ENCODE measurements at places on chromosomes 4 and X.

GRCh38 chr4:8102076-8102355, 56.6 kb downstream of the ABLIM2 start:
- ATAC-seq = no peak

- no peak for ATAC-seq
Observed at GRCh38 chr4:147370473-147370872, 110.4 kb upstream of the EDNRA start.

GRCh38 chrX:139596068-139596467, 65.5 kb downstream of the F9 start:
- no peak for ATAC-seq

DNA sequence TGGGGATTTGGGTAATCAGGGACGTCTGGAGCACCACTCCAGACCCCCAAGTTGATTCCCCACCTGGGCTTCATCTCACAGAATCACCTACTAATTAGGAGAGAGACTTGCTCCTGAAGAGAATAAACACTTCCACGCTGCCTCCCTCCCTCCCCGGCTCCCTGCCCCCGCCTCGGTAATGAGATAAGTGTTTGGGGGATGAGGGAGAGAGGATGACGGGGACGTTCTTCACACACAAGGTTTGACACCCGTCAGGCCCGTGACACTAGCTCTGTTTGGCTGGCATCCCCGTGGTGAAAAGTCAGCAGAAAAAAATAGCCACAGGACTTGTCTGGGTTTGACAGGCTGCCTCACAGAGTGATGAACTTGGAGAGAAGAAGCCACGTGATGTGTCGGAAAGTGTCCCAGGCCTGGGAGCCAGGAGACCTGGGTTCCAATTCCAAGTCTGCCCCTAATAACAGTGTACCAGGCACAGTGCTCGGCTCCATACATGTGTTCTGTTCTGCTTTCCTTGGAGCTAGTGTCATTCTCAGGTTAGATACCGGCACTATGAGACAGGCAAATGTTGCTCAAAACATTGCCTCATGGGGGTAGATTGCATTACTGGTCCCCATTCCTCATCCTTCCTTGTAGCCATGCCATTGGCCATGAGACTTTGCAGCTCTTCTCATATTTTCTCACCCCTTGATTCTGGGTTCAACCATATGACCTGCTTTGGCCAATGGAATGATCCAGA, 578.0 kb downstream of the BCOR start:
- ATAC-seq = no peak

GRCh38 chrX:129037389-129037788, 485.9 kb downstream of the SMARCA1 start:
- no peak for ATAC-seq

DNA sequence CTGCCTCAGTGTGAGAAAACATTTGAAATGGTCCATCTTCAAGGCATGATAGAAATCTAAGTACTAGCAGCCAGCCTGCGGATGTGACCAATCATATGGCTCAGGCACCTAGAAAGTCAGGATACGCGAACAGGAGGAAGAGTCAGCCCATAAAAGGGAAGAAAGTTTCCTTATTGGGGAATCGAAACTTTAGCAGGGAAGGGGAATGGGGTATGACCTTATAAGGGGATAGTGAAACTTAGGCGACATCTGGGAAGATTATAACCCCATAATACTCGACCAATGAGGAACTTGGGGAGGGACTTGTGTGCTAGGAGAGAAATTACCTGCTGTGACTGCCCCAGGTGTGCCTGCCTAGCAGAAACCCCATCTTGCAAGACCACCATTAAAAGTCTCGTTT, 26.2 kb upstream of the PYURF start:
- no peak for ATAC-seq

DNA sequence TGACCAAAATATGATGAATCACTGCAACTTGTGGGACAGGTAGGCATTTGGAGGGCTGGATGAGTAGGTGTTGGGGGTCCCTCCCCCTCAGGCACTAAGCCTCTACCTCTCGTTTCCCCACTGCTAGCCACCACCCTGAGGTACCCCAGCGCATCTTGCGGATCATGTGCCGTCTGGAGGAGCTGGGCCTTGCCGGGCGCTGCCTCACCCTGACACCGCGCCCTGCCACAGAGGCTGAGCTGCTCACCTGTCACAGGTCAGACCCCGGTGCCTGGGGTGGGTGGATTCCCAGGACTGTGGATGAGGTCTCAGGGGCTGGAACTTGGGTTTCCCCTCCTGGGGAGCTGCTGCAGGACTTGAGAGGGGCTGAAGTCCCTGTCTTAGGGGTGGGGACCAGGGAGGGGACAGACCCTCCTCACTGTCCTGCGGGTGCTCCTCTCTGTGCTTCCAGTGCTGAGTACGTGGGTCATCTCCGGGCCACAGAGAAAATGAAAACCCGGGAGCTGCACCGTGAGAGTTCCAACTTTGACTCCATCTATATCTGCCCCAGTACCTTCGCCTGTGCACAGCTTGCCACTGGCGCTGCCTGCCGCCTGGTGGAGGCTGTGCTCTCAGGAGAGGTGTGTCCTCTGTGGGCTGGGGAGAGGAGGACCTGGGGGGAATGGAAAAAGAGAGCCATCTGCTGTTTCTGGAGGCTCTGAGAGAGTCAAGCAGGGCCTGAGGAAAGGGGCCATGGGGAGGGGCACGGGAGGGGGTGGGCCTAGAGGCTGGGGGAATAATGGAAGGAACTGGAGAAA, 10.1 kb upstream of the ERAS start:
- ATAC-seq = no peak

GRCh38 chr4:40856840-40857362, 107.1 kb downstream of the NSUN7 start:
- ATAC-seq = peak; percentile 88

- ATAC-seq = no peak
Observed at GRCh38 chr4:3233391-3234071, 15.4 kb upstream of the MSANTD1 start.

DNA sequence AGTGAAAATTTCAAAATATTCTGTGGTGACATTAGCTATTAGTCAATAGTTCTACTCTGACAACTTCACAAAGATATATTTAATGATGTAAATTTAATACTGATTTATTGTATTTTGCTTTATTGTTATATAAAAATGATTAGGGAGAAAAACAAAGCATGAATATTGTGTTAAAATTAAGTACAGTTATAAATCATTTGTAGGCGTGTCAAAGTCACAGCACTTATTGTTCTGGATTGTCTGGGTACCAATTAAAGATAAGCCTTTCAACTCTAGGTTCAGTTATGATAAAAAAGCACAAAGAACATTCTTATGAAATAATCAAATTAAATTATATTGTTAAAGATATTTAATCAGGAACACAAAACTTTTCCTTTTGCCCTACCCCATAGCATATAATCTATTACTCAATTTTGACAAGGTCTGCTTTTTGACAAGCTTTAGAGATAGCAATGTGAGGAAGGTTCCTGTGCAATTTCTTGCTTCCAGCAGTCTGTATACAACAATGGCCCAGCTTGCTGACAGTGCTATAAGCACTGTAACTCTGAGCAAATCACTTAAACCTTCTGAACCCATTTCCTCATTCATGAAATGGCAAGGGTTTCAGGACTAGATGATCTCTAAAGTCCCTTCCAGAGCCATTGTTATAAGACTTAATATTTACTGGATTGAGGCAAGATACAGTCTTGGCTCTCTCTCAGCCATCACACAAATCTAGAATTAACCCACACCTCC, 910.3 kb upstream of the LCORL start:
- ATAC-seq = no peak

DNA sequence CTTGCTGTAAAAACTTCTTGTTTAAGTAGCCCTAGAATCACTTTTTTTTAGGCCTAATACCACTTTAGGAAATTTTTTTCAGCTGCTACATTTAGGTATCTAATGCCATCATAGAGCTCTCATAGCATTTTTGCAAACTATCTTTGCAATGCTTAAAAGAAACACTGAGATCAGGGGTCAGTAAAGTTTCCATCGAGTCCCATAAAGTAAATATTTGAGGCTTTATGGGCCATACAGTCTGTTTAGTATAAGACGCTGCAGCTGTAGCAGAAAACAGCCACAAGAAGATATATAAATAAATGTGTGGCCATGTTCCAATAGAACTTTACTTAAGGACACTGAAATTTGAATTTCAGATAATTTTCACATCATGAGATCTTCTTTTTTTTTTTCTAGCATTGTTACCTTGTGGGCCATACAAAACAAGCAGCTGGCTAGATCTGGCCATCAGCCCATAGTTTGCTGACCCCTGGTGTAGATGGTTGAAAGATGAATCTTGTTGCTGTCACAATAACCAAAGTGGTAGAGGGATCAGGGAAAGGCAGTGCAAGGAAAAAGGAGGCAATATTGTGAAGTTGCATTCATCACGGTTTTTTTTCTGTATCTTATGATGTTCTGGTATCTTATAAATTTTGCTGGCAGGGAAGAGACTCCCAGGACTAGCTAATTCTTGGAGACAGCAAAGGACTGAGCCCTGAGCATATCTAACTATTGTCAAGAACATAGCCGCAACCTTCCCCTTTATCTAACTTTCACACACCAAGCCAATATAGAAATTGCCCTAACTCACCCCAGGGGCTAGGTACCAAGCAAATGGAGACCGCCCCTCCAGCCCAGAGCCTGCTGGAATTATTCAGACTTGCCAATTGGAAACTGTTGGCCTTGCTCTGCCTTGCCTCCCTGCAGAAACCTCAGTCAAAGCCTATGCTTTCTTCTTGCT, 46.6 kb downstream of the RASGEF1B start:
- no peak for ATAC-seq

GRCh38 chrX:54291758-54292157, 66.1 kb downstream of the WNK3 start:
- no peak for ATAC-seq

GRCh38 chrX:44173219-44173618, 170.3 kb downstream of the EFHC2 start:
- ATAC-seq = no peak

- no peak for ATAC-seq
Observed at GRCh38 chr4:6188687-6189305, 11.6 kb downstream of the JAKMIP1 start.

GRCh38 chr4:180160195-180160983, 2082.8 kb upstream of the TENM3 start:
- ATAC-seq = no peak

DNA sequence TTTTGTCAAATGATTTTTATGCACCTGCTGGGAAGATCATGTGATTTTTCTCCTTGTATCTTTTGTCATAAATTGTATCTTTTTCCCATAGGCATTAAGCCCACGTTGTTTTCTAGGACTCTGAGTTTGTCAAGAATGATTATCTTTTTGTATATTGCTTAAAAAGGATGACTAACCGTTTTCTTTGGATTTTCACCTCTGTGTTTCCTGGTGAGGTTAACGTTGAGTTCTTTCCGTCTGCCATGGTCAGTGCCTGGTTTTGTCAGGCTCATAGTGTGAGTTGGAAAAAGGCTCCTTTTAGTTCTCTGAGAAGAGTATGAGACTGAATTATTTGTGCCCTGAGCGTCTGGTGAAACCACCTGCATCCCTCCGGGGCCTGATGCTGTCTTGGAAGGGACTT, 21.9 kb downstream of the PCGF3 start:
- no peak for ATAC-seq

DNA sequence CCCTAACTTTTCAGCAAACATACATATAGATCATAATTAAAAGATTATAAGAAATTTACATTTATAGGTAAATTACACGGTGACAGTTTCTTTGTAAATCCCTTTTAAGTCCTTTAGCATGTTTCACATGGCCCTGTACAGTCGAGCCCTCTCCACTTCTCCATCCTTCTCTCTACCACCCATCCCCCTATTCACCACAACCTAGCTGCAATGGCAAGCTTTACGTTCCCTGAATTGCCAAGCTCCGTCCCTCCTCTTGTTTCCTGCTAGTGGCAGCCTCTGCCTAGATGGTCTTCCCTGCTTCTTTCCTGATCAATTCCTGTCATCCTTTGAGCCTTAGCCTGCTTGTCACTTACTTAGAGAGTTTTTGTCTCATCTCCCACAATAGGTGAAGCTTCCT, 116.2 kb downstream of the TMA16 start:
- no peak for ATAC-seq

- no peak for ATAC-seq
Observed at GRCh38 chr4:109046471-109047201, 255.8 kb downstream of the COL25A1 start.

- no peak for ATAC-seq
Observed at GRCh38 chr4:2796849-2797544, 4.1 kb downstream of the SH3BP2 start.

GRCh38 chrX:148672517-148672916, 172.1 kb downstream of the AFF2 start:
- no peak for ATAC-seq

- peak; percentile 62 for ATAC-seq
Observed at GRCh38 chrX:119067023-119067739, 5.6 kb upstream of the CT47C1 start.

- ATAC-seq = peak; percentile 54
Observed at GRCh38 chr4:77044461-77045150, 31.2 kb downstream of the CCNI start.

DNA sequence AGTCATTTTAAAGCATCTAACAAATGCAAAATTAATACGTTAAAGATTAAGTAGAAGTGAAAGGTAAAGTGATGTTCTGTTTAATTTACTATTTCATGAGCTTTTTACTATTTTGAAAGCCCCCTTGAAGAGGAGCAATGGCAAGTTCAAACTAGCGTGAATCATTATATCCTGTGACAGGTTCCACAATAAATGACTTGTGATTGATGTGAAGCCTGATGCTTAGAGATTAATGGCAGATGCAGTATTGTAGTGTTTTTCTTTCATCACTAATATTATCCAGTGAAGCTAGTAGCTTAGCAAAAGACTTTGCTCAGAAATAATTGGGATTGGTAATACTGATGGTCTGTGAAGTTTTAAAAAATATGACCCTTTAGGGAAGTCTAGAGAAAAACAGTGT, 57.3 kb downstream of the STOX2 start:
- ATAC-seq = no peak

- ATAC-seq = no peak
Observed at GRCh38 chr4:159444678-159445077, 341.8 kb downstream of the RAPGEF2 start.

DNA sequence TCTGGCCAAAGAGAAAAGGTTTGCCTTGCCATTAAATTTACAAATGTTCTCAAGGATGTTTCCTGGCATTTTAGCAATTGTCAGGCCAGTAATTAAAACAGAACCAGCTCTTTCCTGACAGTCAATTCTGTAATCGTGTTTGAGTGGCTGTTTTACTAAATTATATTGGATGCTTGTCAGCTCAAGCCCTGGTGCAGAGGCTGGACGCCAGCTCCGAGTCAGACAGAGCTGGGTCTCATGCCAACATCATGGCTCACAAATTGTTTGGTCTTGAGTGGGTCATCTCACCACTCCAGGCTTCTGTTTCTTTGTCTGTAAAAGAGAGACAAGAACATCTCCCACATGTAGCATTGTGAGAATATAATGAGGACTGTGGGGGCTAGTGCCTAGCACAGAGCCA, 190.3 kb upstream of the PSAPL1 start:
- no peak for ATAC-seq

GRCh38 chr4:162485486-162485885, 321.7 kb upstream of the FSTL5 start:
- no peak for ATAC-seq

- no peak for ATAC-seq
Observed at GRCh38 chr4:38582889-38583470, 81.0 kb upstream of the KLF3 start.

GRCh38 chr4:62544428-62544827, 1344.3 kb downstream of the ADGRL3 start:
- no peak for ATAC-seq

GRCh38 chr4:21625447-21625846, 323.1 kb downstream of the KCNIP4 start:
- ATAC-seq = no peak

- ATAC-seq = no peak
Observed at GRCh38 chr4:18518098-18518497, 496.5 kb upstream of the LCORL start.

GRCh38 chrX:55489314-55490009, at the start of gene USP51:
USP51 (minus strand) TSS chrX:55489848; CDS start chrX:55488939, 909 bp downstream.
- peak; percentile 58 for ATAC-seq
